ENCODE measurements at places on chromosomes 3 and 15.

GRCh38 chr3:117611211-117611610 lies 901.6 kb downstream of the TUSC7 start:
- no peak for DNase-seq

- DNase-seq, result no peak
These were observed 84.9 kb upstream of the TBL1XR1 start for GRCh38 chr3:177282119-177282655.

DNA sequence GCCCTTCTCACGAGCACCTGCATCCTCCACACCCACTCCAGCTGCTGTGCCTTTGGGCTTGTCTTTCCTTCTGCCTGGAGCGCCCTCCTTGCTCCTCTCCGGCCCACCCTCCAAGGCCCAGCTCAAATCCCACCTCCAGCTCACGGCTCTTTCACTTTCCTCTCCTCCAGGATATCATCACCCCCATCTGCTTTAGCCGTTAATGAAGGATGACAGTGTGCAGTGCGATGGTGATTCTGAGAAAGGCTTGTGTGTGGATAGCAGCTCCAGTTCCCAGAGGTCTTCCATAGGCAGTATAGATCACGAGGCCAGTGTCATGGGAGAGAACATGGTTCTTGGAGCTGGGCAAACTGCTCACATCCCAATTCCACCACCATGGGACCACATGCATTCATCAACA lies 237.4 kb downstream of the TLE3 start:
- no peak for DNase-seq

GRCh38 chr15:58398643-58399042 lies 33.1 kb upstream of the LIPC start:
- DNase-seq, result no peak

DNA sequence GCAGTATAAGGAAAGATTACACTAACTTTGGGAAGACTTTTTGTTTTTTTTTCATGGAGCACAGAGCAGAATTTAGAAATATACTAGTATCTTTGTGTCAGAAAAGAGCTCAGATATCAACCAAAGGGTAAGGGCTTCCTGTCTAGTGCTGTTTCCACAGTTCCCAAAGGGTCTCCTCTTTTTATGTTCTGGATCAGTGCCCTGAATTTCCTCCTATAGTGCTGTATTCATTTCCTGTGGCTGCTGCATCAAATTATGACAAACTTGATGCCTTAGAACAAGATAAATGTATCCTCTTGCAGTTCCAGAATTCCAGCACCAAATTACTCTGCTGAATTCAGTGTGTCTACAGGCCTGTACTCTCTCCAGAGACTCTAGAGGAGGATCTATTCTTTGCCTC lies 219.8 kb upstream of the THRB start:
- DNase-seq, result no peak

GRCh38 chr3:101803173-101803782 lies 24.3 kb downstream of the NXPE3 start:
- no peak for DNase-seq

DNA sequence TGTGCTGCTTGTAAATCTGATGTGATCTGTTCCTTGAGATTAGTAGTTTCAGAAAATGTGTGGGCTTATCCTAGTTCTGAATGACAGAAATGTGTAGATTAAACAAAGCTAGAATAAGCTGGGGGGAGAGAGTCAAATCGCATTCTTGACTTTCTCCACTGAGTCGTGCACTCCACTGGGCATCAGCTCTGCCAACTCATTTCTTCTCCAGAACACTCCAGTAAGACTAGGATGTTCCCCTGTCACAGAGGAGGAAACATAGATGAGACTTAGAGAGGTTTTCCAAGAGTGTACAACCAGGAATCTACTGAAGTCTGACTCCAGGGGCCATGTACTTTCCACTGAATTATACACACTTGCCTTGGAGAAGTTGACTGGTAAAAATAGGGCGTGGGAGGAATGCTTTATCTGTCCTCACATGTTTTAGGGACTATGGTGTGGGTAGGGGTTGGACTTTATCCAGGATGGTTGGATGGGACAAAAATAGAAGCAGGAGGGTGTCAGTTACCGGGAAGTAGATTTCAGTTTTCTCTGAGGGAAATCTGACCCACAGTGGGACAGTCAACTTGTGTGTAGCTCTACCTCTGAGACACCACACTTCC lies 298.2 kb downstream of the UBE2E2 start:
- no peak for DNase-seq

DNA sequence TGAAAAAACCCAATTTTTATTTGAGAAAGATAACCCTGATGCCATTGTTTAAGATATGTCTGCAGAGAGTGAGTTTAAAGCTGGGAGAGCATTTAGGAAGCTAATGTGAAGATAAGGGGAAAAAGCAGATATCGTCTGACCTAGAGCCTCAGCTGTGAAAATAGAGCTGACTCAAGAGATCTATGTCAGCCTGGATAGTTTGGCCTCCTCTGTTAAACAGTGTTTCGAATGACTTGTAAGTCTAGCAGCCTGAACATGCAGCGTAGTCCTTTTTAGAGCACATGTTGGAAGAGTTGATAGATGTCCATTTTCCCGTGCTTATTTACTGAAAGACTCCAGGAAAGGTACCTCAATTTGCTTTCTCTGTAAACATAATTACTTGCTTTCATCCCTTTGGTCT lies 48.1 kb downstream of the ALCAM start:
- DNase-seq, result no peak

DNA sequence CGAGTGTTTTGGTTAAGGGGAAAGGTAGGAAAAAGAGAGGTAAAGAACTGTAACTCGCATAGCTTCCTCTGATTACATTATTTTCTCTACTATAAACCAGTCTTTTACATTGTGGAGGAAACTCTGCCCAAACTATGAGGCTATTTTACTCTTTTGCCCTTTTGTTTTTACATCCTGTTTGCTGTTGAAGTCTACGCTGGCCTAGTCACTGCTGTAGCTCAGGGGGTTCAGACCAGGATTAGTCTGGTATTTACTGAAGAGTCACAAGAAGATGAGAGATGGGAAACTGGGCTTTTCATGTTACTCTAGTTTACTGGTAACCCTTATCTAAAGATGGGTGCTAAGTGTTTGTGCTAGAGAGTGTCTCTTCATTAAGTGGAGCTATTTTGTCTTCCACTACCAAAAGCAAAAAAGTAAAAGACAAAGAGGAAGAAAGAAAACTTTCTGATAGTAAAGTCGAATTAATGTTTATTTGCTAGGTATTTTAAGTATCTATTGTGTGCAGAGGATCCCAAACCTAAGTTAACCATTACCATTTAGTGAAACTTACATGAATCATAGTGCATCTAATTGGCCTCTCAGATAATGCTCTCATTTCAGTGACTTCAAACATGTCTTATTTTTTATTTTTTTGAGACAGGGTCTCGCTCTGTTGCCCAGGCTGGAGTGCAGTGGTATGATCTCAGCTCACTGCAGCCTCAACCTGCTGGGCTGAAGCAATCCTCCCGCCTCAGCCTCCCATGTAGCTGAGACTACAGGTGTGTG lies 10.9 kb downstream of the RARB start:
- DNase-seq, result no peak

DNA sequence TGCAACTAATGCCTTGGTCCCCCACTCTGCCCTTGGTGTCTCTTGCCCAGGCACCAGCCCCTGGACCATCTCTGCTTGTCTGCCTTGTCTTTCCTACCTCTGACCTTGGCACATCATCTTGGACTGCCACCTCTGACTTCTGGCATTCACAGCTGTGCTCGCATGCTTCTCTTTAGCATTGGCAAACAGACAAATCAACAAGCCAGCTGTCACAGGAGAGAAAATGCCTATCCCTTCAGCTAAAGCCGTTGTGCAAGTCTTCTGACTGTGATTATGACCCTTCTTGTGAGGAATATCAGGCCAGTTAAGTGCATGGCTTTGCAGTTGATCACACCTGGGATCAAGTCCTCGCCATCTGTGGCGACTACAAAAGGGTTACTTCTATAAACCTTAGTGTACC lies 84.6 kb downstream of the PRICKLE2 start:
- DNase-seq, result no peak

- DNase-seq, result no peak
These were observed 1.6 kb downstream of the TTC21A start for GRCh38 chr3:39109086-39109485.

DNA sequence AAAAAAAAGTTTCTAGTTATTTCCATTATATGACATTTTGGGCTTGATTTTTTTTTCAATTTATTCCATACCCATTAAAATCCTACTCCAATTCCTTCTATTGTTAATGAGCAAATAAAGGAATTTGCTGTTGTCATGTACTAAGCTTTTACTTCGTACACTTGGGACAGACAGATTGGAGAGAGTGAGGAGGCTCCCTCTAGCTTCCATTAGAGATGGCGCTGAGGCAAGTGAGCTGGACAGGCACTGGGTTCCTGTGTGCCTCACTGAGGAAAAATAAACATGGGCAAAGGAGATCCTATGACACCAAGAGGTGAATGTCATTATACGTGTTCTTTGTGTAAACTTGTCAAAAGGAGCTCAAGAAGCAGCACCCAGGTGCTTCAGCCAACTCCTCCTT lies 441.1 kb upstream of the MDFIC2 start:
- no peak for DNase-seq

- DNase-seq, result no peak
These were observed 662 bp upstream of the RFTN1 start for GRCh38 chr3:16514021-16514700.

GRCh38 chr3:74301056-74301455 lies 313.4 kb downstream of the CNTN3 start:
- no peak for DNase-seq

DNA sequence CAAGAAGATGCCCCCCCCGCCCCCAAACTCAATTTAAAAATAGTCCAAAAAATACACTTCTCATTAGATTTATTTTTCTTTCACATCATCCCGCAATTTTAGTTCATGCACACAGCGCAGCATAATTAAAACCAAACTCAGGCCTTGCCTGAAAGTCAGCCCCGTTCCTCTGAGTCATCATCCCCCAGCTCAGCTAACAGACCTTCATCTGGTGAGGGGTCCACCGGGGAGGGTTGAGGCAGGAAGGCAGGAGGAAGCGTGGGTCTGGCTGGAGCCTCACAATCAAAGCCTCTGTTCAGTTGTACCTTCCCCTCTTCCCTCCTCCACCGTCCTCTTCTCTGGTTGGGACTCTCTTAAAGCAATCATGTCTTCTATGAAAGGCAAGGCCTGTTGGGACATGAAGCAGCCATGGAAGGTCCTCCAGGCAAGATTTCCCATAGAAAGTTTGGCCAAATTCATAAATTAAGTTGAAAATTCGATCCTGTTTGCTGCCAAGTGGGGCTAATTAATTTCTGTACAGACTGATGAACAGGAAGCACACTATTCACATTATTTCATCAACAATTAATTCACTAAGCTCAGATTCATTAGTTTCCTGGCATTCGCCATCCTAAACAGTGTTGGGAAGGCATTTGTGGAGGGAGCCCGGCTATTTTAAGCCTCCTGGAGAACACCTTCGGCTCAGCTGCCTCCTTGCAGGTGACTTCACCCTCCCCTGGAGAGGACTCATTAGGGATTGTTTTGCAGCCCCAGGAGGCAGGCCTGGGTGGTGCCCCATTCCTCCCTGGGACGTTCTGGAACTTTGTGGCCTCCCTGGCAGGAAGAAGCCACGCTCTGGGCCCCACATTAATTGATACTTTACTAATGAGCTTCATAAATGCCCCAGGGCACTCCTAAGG lies 72.3 kb upstream of the BNC1 start:
- no peak for DNase-seq

DNA sequence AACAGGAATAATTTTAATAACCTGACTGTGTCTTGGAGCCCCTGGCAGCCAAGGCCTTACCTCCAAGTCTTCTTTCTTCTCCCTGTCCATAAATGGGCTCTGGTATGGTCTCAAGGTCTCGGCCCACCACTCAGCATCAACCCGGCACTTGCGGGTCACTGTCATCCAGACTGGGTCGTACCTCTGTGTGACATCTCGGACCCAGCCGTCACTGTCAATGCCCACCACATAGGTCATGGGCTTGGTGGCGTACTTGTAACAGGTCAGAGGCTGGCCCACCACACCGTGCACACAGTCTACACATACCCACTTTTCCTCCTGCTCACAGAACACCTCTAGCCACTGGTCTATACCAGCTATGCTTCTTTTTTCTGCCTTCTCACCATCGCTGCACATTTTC lies 20.4 kb downstream of the XPC start:
- DNase-seq, result no peak

- DNase-seq, result no peak
These were observed 58.9 kb downstream of the FOXP1 start for GRCh38 chr3:71524672-71525071.

- DNase-seq, result no peak
These were observed 343.2 kb upstream of the ADAMTS9 start for GRCh38 chr3:65030847-65031463.

DNA sequence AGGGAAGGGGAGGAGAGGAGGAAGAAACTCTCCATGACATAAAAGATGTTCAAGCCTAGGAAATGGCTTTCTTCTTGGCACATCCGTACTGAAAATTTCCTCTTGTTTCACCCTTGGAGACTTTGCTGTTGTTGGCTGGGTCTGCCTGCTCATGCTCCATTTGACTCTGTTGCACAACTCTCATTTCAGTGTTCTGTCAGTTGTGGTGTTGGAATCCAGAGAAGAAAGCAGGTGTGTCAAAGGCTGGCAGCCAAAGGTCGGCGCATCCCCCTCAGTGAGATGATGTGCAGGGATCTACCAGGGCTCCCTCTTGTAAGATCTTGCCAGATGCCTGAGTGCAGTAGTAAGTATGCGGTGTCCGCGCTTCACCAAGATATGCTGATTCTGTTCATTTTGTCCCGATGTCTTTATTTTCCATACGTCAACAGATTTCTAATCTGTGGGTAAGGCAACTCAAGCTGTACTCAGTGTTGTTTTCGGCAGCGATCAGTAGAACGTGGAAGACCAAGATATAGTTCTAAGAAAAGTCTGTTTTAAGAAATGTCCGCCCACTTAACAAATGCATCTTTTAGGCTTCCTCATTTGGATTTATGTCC lies 265.2 kb upstream of the GOLGA6L4 start:
- DNase-seq, result no peak

GRCh38 chr3:46371519-46372340 lies 984 bp downstream of the CCR5 start:
- no peak for DNase-seq

DNA sequence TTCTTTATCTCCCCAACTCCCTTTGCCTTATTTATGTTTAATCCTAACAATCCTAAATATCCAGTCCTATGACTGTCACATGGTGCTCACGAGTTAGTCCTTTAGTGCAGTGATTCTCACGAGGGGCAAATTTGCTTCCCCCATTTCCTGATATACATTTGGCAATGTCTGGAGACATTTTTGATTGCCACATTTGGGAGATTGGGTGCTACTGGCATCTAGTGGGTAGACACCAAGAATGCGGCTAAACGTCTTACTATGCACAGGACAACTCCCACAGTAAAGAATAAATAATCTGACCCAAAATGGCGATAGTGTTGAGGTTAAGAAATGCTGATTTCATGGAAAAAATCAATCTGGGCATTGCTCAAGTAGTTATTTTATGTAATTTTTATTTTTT lies 466.5 kb downstream of the ROBO2 start:
- DNase-seq, result no peak

- DNase-seq, result no peak
These were observed 586.9 kb upstream of the DPPA4 start for GRCh38 chr3:109924196-109924595.

GRCh38 chr3:184133840-184134745 lies 1.1 kb upstream of the EIF2B5 start:
- no peak for DNase-seq

All from D721Med (cell line).